ENCODE measurements at places on chromosomes 13 and 19.
A peak's percentile ranks its signal among the peaks of the same experiment; 100 is the strongest.

DNA sequence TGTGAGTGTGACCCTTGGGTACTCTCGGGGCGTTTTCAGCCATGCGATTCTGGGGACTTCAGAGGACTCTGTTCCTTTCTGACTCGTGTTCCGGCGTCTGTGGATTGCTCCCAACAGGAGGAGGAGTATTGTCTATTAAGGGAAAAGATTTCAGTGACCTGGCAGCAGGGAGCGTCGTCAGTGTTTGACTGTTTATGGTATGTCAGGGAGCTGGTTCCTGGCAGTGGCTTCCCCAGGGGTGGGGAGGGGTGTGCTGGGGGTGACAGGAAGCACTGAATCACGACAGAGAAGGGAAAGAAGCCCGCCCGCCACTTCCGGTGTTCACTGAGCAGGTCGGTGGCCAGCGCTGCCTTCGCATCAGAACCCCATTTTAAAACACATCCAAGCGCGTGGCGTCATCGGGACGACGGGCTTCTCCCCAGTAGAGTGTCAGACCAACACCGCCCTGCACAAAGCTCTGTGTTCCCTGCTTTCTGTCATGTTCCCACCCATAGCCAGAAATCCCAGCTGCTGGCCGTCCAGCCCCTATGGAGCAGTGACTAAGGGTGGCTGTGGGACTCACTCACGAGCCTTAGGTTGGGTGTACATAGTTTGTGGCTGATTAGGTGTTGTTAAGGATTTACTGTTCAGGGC lies 33.8 kb downstream of the COL4A2 start:
- peak; percentile 29 for DNase-seq

GRCh38 chr19:42096255-42096837 lies 20.4 kb downstream of the ZNF574 start:
- no peak for DNase-seq

GRCh38 chr19:46718157-46718933 lies 1.4 kb upstream of the PRKD2 start:
- DNase-seq, result peak; percentile 41

GRCh38 chr13:100854006-100854405 lies 179.4 kb upstream of the TMTC4 start:
- DNase-seq, result no peak

- no peak for DNase-seq
Measured at GRCh38 chr13:43331672-43332071, 308.3 kb downstream of the DNAJC15 start.

GRCh38 chr13:43446126-43446525 lies 340.6 kb downstream of the ENOX1 start:
- DNase-seq, result no peak

Measured in stimulated activated CD8-positive, alpha-beta memory T cell treated with anti-CD3 and anti-CD28 coated beads, Interleukin-4, amount 100 ng/mL, for 4 hours (primary cell).